Kidney epithelial cell (primary cell): ENCODE measurements at places on chromosomes 5 and 9. TPM values are rescaled to one million over a fixed set of nuclear protein-coding genes. Genes with fewer than 3 reads are reported as not detected.

Gene DIPK1B
- total RNA-seq = 17.1 and 27.0 TPM in 2 replicates

Gene MLANA
- not detected in 2 replicates for total RNA-seq

Gene NEUROG1
- total RNA-seq = 0.04 TPM in 1 of 2 replicates, not detected in the other

Gene KCNMB1
- total RNA-seq = 0.04 TPM in 1 of 2 replicates, not detected in the other

Gene SLC25A2
- total RNA-seq = not detected in 2 replicates

Gene PDE6A
- not detected in 2 replicates for total RNA-seq

Gene CCNO
- 1.3 and 3.9 TPM in 2 replicates for total RNA-seq

Gene PCSK1
- not detected in 2 replicates for total RNA-seq

Gene ECM2
- total RNA-seq = not detected in 2 replicates

Gene RPL35
- total RNA-seq = 3,097 and 3,310 TPM in 2 replicates

Gene CXCL14
- total RNA-seq = not detected in 2 replicates

Gene STK32A
- total RNA-seq = 2.9 and 3.7 TPM in 2 replicates

Gene EIF4E1B
- total RNA-seq = not detected in 2 replicates

Gene TICAM2
- 0.55 and 2.3 TPM in 2 replicates for total RNA-seq

Gene ADAMTS2
- total RNA-seq = 1.8 and 2.3 TPM in 2 replicates

Gene CEMIP2
- 35.8 and 41.8 TPM in 2 replicates for total RNA-seq

Gene MED27
- total RNA-seq = 27.7 and 34.5 TPM in 2 replicates

Gene LRRTM2
- total RNA-seq = 0.25 TPM in 1 of 2 replicates, not detected in the other

Gene PCDHGA5
- total RNA-seq = 0.58 and 1.5 TPM in 2 replicates

Gene PLEKHG4B
- total RNA-seq = 4.0 and 5.4 TPM in 2 replicates

Gene RASGRF2
- 5.4 and 5.8 TPM in 2 replicates for total RNA-seq

Gene IL3
- total RNA-seq = not detected in 2 replicates

Gene SLCO6A1
- not detected in 2 replicates for total RNA-seq

Gene AJM1
- total RNA-seq = 0.75 and 0.96 TPM in 2 replicates

Gene SMIM23
- not detected in 2 replicates for total RNA-seq

Gene SPATA6L
- total RNA-seq = 1.3 and 2.5 TPM in 2 replicates

Gene SLC6A3
- total RNA-seq = not detected in 2 replicates

Gene LCN10
- 0.21 TPM in 1 of 2 replicates, not detected in the other for total RNA-seq

Gene GLDC
- total RNA-seq = 10.3 and 17.3 TPM in 2 replicates

Gene LSM11
- total RNA-seq = 3.1 and 3.9 TPM in 2 replicates

Gene GPRIN1
- 17.3 and 19.9 TPM in 2 replicates for total RNA-seq

Gene PTGER4
- total RNA-seq = 13.5 and 13.8 TPM in 2 replicates

Gene SMIM33
- not detected in 2 replicates for total RNA-seq

Gene RALGPS1
- total RNA-seq = 5.6 and 8.8 TPM in 2 replicates

Gene SPACA9
- 4.0 and 6.9 TPM in 2 replicates for total RNA-seq

Gene FYB1
- not detected in 2 replicates for total RNA-seq

Gene ANKRD31
- 0.07 and 0.21 TPM in 2 replicates for total RNA-seq

Gene MEGF10
- total RNA-seq = 0.96 and 1.3 TPM in 2 replicates

Gene SPATA31D4
- total RNA-seq = not detected in 2 replicates

Gene HTR4
- total RNA-seq = not detected in 2 replicates

Gene SPATA31A3
- not detected in 2 replicates for total RNA-seq

Gene LCP2
- 0.07 and 0.13 TPM in 2 replicates for total RNA-seq

Gene C5
- total RNA-seq = 0.63 and 0.89 TPM in 2 replicates

Gene COL5A1
- total RNA-seq = 87.7 and 92.6 TPM in 2 replicates

Gene PCDHB15
- total RNA-seq = 2.3 and 3.0 TPM in 2 replicates

Gene TAL2
- total RNA-seq = 0.33 TPM in 1 of 2 replicates, not detected in the other

Gene PCDHB10
- total RNA-seq = 1.6 and 3.4 TPM in 2 replicates

Gene NR2F1
- 12.8 and 13.2 TPM in 2 replicates for total RNA-seq

Gene ZFP2
- 1.3 and 2.9 TPM in 2 replicates for total RNA-seq

Gene FAM200C
- 1.9 and 2.8 TPM in 2 replicates for total RNA-seq

Gene CBY3
- total RNA-seq = not detected in 2 replicates

Gene MYORG
- total RNA-seq = 3.8 and 4.9 TPM in 2 replicates

Gene SLC25A48
- not detected in 2 replicates for total RNA-seq

Gene DHFR
- 13.0 and 18.5 TPM in 2 replicates for total RNA-seq

Gene MCCC2
- total RNA-seq = 40.4 and 44.1 TPM in 2 replicates

Gene LHX2
- total RNA-seq = not detected in 2 replicates

Gene RELL2
- 7.8 and 12.6 TPM in 2 replicates for total RNA-seq

Gene CNTFR
- 0.27 and 1.1 TPM in 2 replicates for total RNA-seq

Gene THBS4
- total RNA-seq = 2.6 and 2.9 TPM in 2 replicates
